ENCODE measurements at places on chromosomes 5 and 9. TPM values are rescaled to one million over a fixed set of nuclear protein-coding genes. Genes with fewer than 3 reads are reported as not detected.

DNA sequence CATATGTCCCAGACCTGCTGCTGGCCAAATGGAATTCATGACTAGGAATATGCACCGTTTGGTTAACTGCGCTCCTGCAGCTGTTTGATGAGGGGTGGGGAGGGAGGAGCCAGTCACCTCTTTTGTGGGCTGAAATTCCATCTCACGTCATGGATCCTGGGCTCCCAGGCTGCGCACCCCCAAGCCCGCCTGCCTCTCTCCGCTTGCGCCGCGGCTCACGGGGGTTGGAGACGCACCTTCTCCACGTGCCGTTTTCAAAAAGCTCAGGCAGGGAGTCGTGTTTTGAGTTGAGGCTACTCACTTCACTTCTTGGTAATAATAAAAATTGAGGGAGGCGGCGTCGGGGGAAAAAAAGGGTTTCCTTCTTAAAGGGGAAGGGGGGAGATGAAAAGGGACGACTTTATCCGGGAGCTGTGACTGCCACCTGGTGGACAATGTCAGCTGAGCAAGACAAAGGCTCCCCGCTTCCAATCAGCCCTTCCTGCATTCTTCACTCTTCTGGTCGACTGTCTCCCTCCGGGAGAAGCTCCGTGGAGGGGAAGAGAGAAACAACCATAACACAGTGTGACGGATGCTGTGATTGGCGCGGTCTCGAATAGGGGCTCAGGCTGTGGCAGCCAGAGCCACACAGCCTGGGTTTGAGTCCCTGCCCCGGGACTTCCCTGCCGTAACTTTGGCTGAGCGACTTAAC is 15.9 kb upstream of the C5orf47 start:
- DNase-seq = peak; percentile 83

DNA sequence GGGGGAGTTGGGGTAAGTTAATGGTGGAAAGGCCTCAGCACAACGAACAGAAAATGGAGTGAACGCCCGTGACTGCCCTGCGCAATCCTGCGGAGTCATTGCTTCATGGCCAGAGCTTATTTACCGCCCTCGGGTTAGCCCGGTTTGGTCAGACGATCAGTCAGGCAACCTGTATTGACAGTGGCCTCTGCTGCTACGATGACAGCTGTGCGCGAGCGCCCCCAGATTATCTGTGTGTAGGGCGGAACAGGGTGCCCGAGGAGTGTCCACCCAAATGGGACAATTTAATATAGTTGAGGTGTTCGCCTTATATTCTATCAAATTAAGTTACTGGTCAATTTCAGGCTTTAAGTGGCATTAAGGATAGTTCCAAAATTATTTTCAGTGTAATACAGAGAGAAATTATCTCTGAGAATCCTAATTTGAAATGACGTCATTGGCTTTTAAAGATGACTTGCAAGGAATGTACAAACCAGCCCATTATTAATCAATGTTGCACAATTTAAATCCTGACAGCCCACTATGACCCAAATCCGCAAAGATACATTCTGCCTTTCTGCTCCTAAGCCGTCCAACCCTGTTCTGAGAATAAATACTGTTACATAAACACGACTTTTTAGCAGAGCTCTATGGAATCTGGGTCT is 879 bp upstream of the UBQLN1 start:
- peak; percentile 44 for DNase-seq

GRCh38 chr5:67100301-67100700 is 96.3 kb downstream of the CD180 start:
- DNase-seq = no peak

DNA sequence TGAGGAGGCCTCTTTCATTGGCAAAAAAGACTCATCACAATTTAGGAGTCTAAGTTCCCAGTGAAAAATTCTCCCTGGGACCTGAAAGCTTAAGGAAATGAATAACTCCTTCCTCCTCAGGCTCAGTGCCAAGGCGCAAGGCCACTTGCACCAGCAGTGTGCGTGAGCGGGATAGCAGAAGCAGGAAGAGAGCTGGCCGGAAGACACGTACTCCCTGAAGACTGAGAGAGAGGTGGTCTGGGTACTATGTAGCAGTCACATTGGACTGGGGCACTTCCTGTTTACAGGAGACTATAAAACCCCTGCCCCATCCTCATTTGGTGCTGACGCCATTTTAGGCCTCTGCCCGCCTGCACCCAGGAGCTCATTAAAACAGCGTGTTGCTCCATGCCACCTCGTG is 66.3 kb upstream of the IL33 start:
- DNase-seq = no peak

GRCh38 chr5:179696603-179697002 is 2.2 kb upstream of the CANX start:
- DNase-seq = no peak

DNA sequence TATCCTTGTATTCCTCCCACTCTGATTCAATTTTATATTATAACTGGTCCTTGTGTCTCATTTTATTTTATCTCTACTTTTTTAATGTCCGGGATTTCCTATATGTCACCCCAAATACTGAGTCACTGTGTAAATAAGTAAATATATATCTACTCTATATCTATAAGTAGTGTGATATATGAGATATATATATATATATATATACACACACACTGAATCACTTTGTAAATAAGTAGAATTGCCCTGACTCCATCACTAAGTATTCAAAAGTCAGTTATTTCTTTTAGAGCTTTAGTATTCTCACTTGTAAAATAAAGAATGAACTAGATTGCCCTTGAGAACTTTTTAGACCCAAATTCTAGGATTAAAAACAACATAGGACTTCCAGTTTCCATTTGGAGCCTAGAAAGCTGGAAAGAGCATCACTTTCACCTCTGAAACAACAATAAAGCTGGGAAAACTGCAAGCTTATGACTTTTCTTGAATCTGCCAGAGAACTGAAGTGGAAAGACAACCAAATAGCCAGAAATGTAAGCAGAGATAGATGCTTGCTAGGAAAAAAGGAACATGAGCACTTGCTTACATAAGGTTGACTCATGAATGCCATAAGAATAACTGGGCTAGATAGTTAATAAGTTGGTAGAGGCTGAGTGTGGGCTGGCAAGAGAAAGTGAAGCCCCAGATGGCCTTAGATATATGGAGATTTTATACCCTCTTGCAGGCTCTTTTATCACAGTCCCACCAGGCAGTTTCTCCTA is 171.1 kb upstream of the TLX3 start:
- DNase-seq = peak; percentile 89

DNA sequence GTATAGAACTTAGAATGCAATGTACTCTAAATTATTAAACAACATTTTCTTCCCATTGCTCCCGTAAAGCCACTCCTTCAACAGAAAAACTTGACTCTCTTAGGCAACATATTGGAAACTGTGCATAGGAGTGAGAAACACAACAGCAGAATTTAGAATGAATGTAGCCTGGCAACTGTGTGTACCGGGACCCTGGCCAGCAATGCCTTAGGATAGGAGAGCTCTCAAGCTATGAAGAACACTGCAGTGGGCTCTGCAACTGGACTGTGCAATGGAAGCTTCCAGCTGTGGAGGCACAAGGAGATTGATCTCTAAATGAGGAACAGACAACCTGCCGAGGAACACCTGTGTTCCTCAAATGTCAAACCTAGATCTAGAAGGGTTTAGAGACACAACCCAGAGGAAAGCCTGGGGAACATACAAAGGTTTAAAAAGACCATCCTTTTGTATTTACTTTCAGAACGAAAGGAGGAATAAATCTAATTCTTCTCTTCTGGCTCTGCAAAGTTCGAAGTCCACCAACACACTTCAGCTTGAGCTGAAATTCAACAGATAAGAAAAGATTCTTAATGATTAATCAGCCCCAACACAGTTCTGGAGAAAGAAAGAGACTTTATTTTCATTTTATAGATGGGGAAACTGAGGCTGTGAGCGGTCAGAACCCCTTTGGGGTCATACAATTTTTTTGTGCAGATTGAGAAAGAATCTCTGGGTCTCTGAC is 51.5 kb upstream of the ARL15 start:
- no peak for DNase-seq

- DNase-seq = no peak
Observed at GRCh38 chr5:169290895-169291294, 10.0 kb downstream of the SLIT3 start.

DNA sequence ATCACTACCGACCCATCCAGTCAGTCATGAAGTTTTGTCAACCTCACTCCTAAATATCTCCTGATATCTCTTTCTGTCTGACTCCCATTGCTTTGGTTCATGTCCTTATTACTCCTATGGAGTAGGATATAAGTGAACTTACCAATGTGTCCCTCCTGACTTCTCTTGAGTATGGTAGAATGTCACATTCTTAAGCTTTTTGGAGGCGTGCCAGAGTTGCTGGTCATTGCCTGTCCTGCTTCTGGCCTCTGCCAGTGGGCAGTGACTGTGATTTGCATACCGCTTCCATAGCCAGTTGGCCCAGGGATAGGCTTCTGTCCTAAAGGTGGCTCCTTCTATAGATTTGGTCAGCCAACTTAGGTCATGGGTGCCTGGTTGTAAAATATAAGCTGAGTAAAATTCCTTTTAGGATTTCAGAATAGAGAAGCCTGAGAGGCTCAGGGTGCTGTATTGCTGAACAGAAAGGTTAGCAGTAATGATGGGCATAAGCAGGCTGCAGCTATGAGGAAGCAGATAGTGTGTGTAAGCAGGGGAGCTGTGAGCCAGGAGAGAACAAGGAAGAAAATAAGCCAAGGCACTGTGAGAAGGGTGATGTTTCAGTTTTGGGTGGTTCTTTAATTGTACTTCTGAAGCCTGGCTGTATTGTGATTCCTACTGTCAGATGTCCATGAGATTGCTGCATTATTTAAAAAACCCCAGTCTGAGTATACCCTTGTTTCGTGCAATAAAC is 16.1 kb upstream of the MARCHF3 start:
- no peak for DNase-seq

DNA sequence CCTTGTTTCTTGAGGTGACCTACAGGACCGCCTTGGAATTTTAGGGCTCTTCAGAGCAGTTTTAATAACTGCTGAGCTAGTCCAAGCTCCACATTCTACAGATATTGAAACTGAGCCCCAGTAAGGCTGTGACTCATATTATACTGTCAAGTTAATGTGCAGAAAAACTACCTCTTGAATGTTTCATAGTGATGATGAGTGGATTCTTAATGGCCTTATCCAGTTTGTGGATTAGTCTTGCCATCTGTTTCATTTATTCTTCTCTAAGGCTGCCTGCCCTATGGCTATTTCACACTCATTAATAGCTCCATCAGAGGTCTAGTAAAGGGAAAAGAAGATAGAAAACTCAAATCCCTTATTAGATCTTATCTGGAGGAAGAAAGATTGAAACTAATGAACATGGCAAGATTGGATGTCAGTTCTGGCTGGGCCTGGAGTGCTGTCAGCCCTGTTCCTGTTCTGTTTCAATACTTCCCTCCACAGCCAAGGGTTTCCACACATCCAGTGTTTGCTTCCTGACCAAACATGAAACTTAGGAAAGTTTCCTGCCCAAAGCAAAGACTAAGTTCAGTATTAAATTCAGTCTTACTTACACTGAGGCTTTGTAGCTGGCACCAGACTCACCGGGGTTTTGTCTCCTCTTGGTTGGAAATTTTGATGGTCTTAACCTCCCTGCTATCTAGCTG is 215.6 kb upstream of the DMAC1 start:
- DNase-seq = no peak

RNF208 gene
- total RNA-seq = not detected

CRB2 gene
- total RNA-seq = not detected

FGFR4 gene
- total RNA-seq = 0.90 TPM

CD14 gene
- 0.18 TPM for total RNA-seq

All from IMR-90 (cell line).